Thoracic aorta (tissue), 2 donors: ENCODE measurements at places on chromosomes 12 and 14. TPM values are rescaled to one million over a fixed set of nuclear protein-coding genes. Genes with fewer than 3 reads are reported as not detected.
A peak's percentile ranks its signal among the peaks of the same experiment; 100 is the strongest.

DNA sequence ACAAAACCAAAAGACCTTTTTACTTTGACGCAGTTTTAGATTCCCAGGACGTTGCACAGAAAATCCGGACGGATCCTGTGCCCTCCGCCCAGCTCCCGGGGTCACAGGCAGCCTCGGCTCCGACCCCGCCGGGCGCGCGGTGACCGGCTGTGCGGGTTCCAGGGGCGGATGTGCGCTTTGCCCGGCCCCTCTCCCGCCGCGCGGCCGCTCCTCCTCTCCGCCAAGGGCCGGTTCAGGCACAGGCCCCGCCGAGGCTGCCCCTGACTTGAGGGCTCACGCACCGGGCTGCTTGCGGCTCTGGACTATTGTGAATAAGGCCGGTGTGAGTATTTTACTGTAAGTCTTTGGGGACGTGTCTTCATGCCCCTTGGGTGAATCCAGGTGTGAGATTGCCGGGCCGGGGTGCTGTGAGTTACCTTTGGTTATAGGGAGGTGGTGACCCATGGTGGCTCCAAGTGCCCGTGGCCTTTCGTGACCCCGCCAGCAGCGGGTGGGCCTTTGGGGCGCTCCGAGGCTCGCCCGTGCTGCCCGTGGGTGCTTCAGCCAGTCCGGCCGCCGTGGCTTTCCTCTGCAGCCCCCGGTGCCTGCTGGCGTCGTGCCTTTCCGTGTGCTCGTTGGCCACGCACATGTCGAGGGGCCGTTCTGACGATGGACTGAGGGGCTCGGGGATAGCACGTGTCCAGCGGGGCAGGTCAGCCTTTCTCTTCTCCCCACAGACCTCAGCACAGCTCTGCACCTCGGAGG lies 45.9 kb downstream of the NOC4L start:
- no peak for DNase-seq
- H3K4me3 ChIP-seq = peak overlapping the region; percentile 91
- H3K27me3 ChIP-seq = no peaks in the 10 kb centered on the region
- no peaks in the 10 kb centered on the region for H3K36me3 ChIP-seq

- H3K4me3 ChIP-seq = peak overlapping the region; percentile 17
- H3K27ac ChIP-seq = peak overlapping the region; percentile 81
- no peaks in the 10 kb centered on the region for H3K27me3 ChIP-seq
- peaks cover 48% of the 10 kb centered on the region for H3K4me1 ChIP-seq
- DNase-seq = no peak
- peaks cover 21% of the 10 kb centered on the region for H3K36me3 ChIP-seq
These were observed 4.8 kb downstream of the YBX3 start for GRCh38 chr12:10718279-10718821.

- H3K36me3 ChIP-seq = no peaks in the 10 kb centered on the region
- H3K4me1 ChIP-seq = peaks cover 100% of the 10 kb centered on the region
- H3K27me3 ChIP-seq = no peaks in the 10 kb centered on the region
- DNase-seq = no peak
- peak overlapping the region; percentile 82 for H3K27ac ChIP-seq
These were observed 20.8 kb downstream of the TPCN1 start for GRCh38 chr12:113242026-113242418.

- H3K4me1 ChIP-seq = no peaks in the 10 kb centered on the region
- no peak for DNase-seq
- H3K27ac ChIP-seq = no peak overlapping the region
- no peaks in the 10 kb centered on the region for H3K36me3 ChIP-seq
- H3K4me3 ChIP-seq = no peak overlapping the region
These were observed 13.7 kb upstream of the ZNF84 start for GRCh38 chr12:133023566-133023965.

- H3K4me3 ChIP-seq = no peak overlapping the region
- no peaks in the 10 kb centered on the region for H3K4me1 ChIP-seq
- H3K27ac ChIP-seq = no peak overlapping the region
- H3K36me3 ChIP-seq = no peaks in the 10 kb centered on the region
- DNase-seq = no peak
- H3K27me3 ChIP-seq = no peaks in the 10 kb centered on the region
These were observed 21.4 kb downstream of the LGR5 start for GRCh38 chr12:71460850-71461609.

DNA sequence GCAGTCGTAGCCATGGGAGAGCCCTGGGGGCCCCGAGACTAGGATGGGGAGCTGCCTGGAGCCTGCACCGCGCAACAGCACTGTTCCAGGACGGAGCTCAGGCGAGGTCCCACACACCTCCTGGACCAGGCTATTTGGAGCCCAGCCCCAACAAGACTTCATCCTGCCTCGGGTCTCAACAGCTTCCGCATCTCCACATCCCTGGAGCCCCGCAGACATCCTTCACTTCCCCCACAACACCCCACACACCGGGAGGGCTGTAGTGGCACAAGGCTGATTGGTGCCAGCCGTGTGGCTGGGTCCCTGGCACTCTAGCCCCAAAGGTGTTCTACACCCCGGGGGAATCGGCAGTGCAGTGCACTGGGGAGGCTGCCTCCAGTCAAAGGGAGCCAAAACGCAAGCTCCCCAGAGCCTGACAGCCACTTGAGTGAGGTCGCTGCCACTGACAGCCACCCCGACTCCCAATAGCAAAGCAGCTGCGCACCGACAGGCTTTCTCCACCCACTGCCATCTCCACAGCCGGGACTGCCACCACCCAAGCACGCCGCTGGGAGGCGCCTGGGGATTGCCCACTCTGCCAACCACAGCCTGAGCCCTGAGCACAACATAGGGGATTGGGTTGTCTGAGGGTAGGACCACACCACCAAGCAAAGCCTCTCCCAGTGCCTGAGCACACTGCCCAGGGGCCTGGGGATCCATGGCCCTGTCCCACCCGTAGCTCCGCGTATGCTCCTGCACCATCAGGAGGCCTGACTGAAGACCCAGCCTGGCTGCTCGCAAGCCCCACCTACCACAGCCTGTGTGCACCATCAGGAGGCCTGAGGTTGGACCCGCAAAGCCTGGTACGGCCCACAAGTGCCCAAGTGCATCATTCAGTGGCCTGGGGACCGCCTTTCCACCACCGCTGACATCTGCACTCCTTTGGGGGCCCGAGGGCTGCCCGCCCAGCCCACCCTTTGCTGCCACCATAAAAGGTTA lies 13.2 kb upstream of the KLRF1 start:
- H3K4me3 ChIP-seq = peak overlapping the region; percentile 61
- H3K27ac ChIP-seq = no peak overlapping the region

- no peak for DNase-seq
- H3K4me1 ChIP-seq = no peaks in the 10 kb centered on the region
- no peaks in the 10 kb centered on the region for H3K27me3 ChIP-seq
These were observed 294.4 kb downstream of the TMTC2 start for GRCh38 chr12:82981150-82981549.

GRCh38 chr14:71621980-71622605 lies 310.1 kb upstream of the RGS6 start:
- H3K4me1 ChIP-seq = no peaks in the 10 kb centered on the region
- no peaks in the 10 kb centered on the region for H3K27me3 ChIP-seq
- H3K27ac ChIP-seq = no peak overlapping the region
- no peak overlapping the region for H3K4me3 ChIP-seq
- H3K36me3 ChIP-seq = peaks cover 4% of the 10 kb centered on the region

- DNase-seq = no peak
- H3K4me3 ChIP-seq = no peak overlapping the region
- no peaks in the 10 kb centered on the region for H3K36me3 ChIP-seq
- peaks cover 11% of the 10 kb centered on the region for H3K4me1 ChIP-seq
- no peaks in the 10 kb centered on the region for H3K27me3 ChIP-seq
These were observed 278.8 kb downstream of the ZFP36L1 start for GRCh38 chr14:68513838-68514607.

DNA sequence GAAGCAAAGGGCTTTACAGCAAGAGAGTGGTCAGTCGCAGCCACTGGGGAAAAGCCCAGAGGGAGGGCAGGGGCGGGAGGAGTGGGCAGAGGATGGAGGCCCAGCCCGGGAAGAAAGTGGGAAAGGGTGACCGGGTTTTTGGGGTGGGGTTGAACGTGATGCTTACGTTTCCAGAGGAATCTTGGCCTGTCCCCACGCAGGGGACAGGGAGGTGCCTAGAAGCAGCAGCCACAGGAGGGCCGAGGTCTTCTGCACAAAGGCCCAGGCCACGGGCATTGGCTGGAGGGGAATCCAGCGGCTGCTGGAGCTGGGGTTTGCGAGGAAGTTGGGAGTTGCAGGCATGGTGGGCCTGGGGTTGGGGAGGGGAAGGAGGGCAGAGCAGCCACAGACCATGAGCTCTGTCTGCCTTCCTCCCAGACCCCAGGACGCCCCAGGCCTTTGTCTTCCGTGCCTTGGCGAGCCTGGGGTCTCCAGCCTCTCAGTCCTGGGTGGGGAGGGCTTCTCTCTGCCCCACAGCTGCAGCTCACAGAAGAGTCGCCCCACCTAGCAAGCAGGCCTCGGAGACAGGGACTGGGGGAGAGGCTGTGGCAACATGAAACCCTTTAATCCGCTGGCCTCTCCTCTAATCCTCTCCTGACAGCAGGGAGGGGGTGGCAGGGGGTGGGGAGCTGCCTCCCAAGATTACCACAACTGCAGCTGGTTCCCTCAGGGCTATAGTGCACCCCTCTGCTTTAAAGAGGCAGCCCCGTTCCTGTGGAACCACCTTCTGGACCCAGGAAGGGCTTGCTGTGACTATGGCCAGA lies at the start of gene CACNA2D4:
Gene CACNA2D4 (minus strand): TSS at position 572 of the 803 bp plus-strand sequence. CDS start 179 bp downstream, at position 393.
- DNase-seq = no peak
- H3K27ac ChIP-seq = no peak within 1 kb of the TSS
- H3K27me3 ChIP-seq = no peaks in the 10 kb centered on the region
- H3K4me3 ChIP-seq = peak within 1 kb of the TSS; percentile 45
- peaks cover 3% of the 10 kb centered on the region for H3K4me1 ChIP-seq

- no peaks in the 10 kb centered on the region for H3K36me3 ChIP-seq
- peaks cover 5% of the 10 kb centered on the region for H3K4me1 ChIP-seq
- H3K27ac ChIP-seq = no peak overlapping the region
- H3K27me3 ChIP-seq = no peaks in the 10 kb centered on the region
- no peak overlapping the region for H3K4me3 ChIP-seq
These were observed 82.5 kb upstream of the EVL start for GRCh38 chr14:99982537-99983250.

DNA sequence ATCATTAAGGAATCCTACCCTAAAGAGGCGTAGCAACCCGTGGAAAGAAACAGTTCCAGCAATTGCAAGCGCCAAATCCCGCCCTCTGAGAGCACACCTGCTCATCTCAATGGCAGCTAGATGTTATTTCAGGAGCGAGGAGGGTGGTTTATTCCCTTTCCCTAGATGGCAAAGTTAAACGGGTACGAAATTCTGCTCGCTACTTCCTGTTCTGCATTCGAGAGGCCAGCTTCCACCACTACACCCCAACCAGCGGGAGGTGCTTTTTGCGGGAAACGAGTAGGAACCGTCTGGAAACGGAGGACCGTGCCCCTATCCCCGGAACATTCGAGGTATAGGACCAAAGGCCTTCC lies 536 bp downstream of the VPS29 start:
- H3K27me3 ChIP-seq = no peaks in the 10 kb centered on the region
- H3K27ac ChIP-seq = peak overlapping the region; percentile 93
- peak overlapping the region; percentile 97 for H3K4me3 ChIP-seq

- H3K27ac ChIP-seq = no peak overlapping the region
- no peaks in the 10 kb centered on the region for H3K4me1 ChIP-seq
- H3K4me3 ChIP-seq = no peak overlapping the region
- DNase-seq = no peak
- H3K27me3 ChIP-seq = no peaks in the 10 kb centered on the region
These were observed 62.3 kb upstream of the NUDT4 start for GRCh38 chr12:93315385-93315906.

Gene SUSD6
- total RNA-seq = 51.7 TPM

Gene FERMT2
- total RNA-seq = 225 TPM

Gene KERA
- not detected for total RNA-seq

Gene LRIG3
- 70.0 TPM for total RNA-seq

Gene IL25
- total RNA-seq = not detected

Gene MARS1
- total RNA-seq = 58.8 TPM

Gene KRT74
- not detected for total RNA-seq

Gene NGB
- not detected for total RNA-seq
